RKO (cell line): ENCODE measurements at places on chromosomes 3 and 15.

GRCh38 chr3:42190701-42191442 is 75.1 kb downstream of the CCK start:
- peak; percentile 51 for DNase-seq

GRCh38 chr3:13224967-13225366 is 151.7 kb upstream of the IQSEC1 start:
- no peak for DNase-seq

- DNase-seq: no peak
These were observed 200.3 kb downstream of the KBTBD8 start for GRCh38 chr3:67198374-67198773.

- DNase-seq: no peak
These were observed 116.1 kb downstream of the ANP32A start for GRCh38 chr15:68704496-68705021.

DNA sequence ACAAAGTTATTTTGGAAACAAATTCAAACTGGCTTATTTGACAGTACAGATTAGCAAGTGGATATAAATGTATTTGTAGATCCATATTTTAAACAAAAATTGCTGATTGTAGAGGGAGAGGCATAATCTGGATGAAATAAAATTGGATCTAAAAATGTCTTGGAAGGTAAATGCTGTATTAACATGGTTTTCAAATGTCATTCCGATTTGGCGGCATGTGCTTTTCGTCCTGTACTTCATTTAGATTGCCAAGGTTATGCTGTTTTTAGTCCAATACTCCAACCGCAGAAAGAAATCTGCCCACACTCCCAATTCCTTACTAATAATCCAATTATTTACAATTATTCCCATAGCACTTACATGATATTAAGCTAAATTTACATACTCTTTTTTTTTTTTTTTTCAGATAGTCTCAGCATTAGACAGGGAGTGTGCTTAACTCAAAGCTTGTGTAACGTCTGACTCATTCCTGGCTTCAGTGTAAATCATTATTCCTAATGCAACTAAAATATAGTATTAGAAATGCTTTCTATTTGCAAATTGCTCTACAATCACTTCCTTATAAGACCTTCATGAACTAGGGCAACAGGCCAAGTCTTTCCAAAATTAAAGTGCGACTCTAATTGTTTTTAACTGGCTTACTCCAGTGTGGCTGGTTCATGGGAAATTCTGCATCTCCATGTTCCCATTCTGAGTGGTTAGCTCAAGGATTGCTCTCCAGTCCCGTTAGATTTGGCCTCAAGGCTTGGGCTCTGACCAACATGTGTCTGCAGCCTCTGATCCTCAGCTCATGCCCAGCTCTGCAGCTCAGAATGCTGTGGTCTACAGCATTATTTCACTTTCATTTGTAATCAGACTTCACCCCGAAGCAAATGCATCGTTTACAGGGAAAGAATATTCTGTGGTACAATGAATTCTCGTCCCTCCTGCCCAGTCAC is 103.9 kb downstream of the FBN1 start:
- DNase-seq: peak; percentile 3
